ENCODE measurements at places on chromosomes 16 and 17.
A peak's percentile ranks its signal among the peaks of the same experiment; 100 is the strongest.

DNA sequence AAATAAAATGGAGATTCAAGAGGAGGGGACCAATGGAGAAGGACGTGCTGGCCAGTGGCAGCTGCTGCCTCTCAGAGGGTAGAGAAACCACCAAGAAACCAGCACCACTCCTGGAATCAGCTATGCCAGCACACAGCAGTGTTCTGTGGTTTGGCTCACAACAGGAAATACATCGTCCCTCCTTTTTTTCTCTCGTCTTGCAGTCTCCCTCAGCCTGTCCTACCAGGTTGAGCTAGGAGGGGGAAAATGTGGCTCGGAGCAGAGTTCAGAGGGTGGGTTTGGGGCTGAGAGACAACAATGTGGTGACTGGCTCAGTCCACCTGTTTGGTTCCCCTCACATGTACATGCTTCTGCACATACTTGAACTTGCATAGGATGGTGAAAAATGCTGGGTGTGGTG lies 19.9 kb upstream of the SLC16A5 start:
- peak overlapping the region; percentile 78 for H3K4me3 ChIP-seq
- peaks cover 28% of the 10 kb centered on the region for H3K4me1 ChIP-seq
- peaks cover 14% of the 10 kb centered on the region for H3K36me3 ChIP-seq
- DNase-seq: no peak
- no peaks in the 10 kb centered on the region for H3K27me3 ChIP-seq
- peak overlapping the region; percentile 92 for H3K27ac ChIP-seq

DNA sequence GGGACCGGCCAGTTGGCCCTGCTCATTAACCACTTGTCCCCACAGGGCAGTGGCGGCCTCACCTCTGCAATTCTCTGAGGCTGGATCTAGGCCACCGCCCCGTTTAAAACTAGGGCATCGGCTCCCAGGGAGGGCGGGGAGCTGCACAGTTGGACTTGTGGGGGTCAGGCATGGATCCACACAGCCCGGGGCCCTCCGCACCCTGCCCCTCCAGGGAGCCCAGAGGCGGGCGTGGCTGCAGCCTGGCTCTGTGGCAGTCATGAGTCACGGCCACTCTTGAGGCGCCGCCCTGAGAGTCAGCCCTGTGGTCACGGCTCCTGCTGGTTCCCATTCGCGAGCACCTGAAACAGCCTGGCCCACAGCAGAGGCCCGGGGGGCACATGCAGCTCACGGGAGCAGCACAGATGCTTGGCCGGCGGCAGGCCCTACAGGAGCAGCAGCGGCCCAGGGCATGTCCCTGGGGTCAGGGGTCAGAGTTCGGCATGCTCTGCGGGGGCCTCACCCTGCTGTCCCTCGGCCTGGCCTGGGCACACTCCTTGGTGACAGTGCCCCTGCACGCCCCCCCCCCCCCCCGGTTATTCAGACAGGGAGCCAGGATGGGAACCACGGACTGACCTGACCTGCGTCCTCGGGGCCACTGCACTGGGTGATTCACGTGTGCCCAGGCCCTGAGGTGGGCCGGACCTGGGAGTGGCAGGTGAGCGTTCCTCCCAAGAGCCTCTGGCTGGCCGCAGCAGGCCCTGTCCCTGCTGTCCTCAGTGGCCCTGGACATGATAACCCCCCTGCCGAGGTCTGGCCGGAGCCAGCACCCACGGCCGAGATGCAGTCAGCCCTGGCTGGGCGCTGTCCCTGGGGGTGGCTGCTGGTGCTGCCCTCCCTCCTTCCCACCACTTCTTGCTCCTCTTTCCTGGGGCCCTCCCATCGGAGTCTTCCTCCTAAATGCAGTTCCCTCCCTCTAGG lies 8.2 kb downstream of the CAPN15 start:
- no peak overlapping the region for H3K4me3 ChIP-seq
- H3K36me3 ChIP-seq: peaks cover 2% of the 10 kb centered on the region
- no peaks in the 10 kb centered on the region for H3K4me1 ChIP-seq
- no peak for DNase-seq
- no peak overlapping the region for H3K27ac ChIP-seq

- no peak overlapping the region for H3K27ac ChIP-seq
- no peaks in the 10 kb centered on the region for H3K27me3 ChIP-seq
- DNase-seq: no peak
- no peak overlapping the region for H3K4me3 ChIP-seq
Measured at GRCh38 chr17:62678214-62678919, 50.9 kb downstream of the MRC2 start.

- H3K36me3 ChIP-seq: peaks cover 1% of the 10 kb centered on the region
- H3K27ac ChIP-seq: no peak overlapping the region
- peaks cover 19% of the 10 kb centered on the region for H3K4me1 ChIP-seq
- peaks cover 2% of the 10 kb centered on the region for H3K27me3 ChIP-seq
- no peak for DNase-seq
Measured at GRCh38 chr17:54950116-54950515, 18.3 kb downstream of the COX11 start.

GRCh38 chr16:5041600-5042133 lies 7.9 kb upstream of the NAGPA start:
- no peak for DNase-seq
- H3K4me1 ChIP-seq: no peaks in the 10 kb centered on the region
- H3K4me3 ChIP-seq: no peak overlapping the region
- H3K36me3 ChIP-seq: no peaks in the 10 kb centered on the region

DNA sequence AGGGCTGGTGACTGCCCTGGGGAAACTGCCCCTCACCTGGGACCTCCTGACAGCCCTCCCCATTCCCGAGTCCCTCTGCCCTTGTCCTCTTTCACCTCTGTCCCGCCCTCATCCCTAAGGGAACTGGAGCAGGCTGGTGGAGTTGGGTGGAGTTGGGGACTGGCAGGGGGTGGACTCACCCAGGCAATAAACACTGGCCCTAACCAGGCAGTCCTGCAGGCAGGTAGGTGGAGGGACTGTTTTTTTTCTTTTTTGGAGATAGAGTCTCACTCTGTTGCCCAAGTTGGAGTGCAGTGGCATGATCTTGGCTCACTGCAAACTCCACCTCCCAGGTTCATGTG lies 11.7 kb downstream of the GCGR start:
- no peak overlapping the region for H3K27ac ChIP-seq
- H3K36me3 ChIP-seq: no peaks in the 10 kb centered on the region
- no peak for DNase-seq

DNA sequence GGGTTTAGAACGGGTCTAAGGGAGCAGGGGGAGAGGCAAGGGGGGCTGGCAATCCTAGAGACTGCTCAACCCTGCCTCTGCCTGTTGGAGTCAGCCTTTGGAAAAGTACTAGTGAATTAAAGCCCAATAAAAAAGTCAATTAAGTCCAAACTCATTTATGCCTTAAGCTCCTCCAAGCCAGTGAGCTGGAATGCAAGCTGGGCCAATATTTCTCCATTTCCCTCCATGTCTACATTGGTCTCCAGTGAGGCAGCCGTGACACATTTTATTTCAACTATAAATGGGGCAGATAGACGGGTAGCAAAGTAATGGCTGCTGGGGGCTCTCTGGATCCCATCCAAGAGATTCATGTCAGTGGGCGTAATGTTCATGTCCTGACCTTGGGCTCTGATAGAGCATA lies 144.0 kb downstream of the SPACA3 start:
- no peak for DNase-seq
- no peaks in the 10 kb centered on the region for H3K36me3 ChIP-seq
- no peaks in the 10 kb centered on the region for H3K4me1 ChIP-seq
- no peak overlapping the region for H3K4me3 ChIP-seq

Data from T-helper 2 cell treated with Interferon-gamma antibody and Interleukin-4, amounts not matched to agents 5 μg/mL and 100 μg/mL, for 36 hours (primary cell).